Heart right ventricle (tissue), 16 donors: ENCODE measurements at places on chromosomes 12 and 14. TPM values are rescaled to one million over a fixed set of nuclear protein-coding genes. Genes with fewer than 3 reads are reported as not detected.

Gene RNASE3
- total RNA-seq = not detected

Gene PSME2
- total RNA-seq = 62.6 TPM

- H3K27me3 ChIP-seq = no peaks in the 10 kb centered on the region
- no peaks in the 10 kb centered on the region for H3K36me3 ChIP-seq
- H3K4me3 ChIP-seq = no peak overlapping the region
- no peak for DNase-seq
- peaks cover 33% of the 10 kb centered on the region for H3K4me1 ChIP-seq
These were observed 28.4 kb downstream of the HSPB8 start for GRCh38 chr12:119207063-119207560.

DNA sequence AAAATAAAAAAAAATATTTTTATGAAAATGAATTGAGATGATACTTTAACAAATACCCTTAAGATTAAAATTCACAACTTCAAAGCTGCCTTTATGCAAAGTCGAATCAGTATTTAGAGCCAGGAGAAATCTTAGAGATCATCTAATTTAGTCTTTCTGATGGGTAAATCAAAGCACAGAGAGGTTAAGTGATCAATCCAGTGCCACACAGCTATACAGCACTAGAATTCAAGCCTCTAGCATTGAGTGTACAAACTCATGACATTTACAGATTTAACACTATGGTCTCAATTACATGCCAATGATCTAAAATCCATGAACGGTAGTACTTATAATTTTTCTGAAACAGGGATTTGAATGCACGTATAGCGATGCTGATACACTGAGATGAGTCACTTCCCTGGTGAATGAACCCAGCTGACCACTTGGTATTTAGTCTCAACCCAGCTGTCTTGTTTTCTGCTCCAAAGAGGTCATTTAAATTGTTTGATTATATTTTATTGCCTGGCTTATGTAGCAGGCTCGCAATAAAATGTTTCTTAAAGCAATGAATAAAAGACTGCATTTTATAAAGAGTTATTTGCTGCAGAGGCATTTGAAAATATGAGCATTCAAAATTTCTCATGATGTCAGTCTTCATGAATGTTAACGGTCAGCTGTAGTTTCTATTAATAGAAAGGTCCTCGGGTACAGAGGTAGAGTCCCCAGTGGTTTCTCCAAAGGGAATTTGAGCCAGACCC is 152.4 kb upstream of the PRICKLE1 start:
- H3K4me3 ChIP-seq = no peak overlapping the region
- H3K27ac ChIP-seq = peak overlapping the region; percentile 73
- H3K27me3 ChIP-seq = no peaks in the 10 kb centered on the region
- no peaks in the 10 kb centered on the region for H3K36me3 ChIP-seq

- H3K4me3 ChIP-seq = no peak overlapping the region
- DNase-seq = no peak
- H3K27me3 ChIP-seq = no peaks in the 10 kb centered on the region
These were observed 19.6 kb downstream of the LGMN start for GRCh38 chr14:92728759-92729364.

- H3K27ac ChIP-seq = peak overlapping the region; percentile 92
- DNase-seq = peak; percentile 57
- H3K4me3 ChIP-seq = peak overlapping the region; percentile 19
- no peaks in the 10 kb centered on the region for H3K27me3 ChIP-seq
These were observed 25.0 kb downstream of the SH2B3 start for GRCh38 chr12:111430433-111431353.

- DNase-seq = no peak
- H3K4me3 ChIP-seq = no peak overlapping the region
- H3K36me3 ChIP-seq = no peaks in the 10 kb centered on the region
- H3K27ac ChIP-seq = no peak overlapping the region
- H3K4me1 ChIP-seq = no peaks in the 10 kb centered on the region
These were observed 26.6 kb upstream of the CLMN start for GRCh38 chr14:95346266-95346665.

DNA sequence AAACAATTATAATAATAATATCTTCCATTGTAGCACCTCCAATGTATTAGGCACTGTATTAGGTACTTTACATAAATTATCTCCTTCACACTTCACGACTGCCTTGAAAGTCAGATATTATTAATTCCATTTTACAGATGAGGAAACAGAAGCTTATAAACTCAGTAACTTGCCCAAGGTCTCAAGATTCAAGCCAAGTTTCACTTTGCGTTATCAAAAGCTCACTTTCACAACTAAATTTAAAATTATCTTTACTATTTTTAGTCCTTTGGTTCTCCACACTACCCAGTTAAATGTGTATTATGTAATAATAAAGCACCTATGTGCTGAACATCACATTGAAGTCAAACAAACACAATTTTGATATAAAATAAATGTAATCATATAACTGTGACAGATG is 55.8 kb downstream of the NUMB start:
- H3K27me3 ChIP-seq = no peaks in the 10 kb centered on the region
- no peaks in the 10 kb centered on the region for H3K4me1 ChIP-seq
- H3K4me3 ChIP-seq = no peak overlapping the region
- H3K36me3 ChIP-seq = peaks cover 21% of the 10 kb centered on the region
- DNase-seq = no peak

GRCh38 chr14:46432516-46432915 is 219.1 kb downstream of the RPL10L start:
- no peaks in the 10 kb centered on the region for H3K4me1 ChIP-seq
- no peak for DNase-seq
- H3K4me3 ChIP-seq = no peak overlapping the region
- no peak overlapping the region for H3K27ac ChIP-seq

GRCh38 chr12:104637604-104638003 is 180.9 kb downstream of the CHST11 start:
- H3K4me3 ChIP-seq = no peak overlapping the region
- peaks cover 16% of the 10 kb centered on the region for H3K4me1 ChIP-seq
- no peak for DNase-seq
- no peak overlapping the region for H3K27ac ChIP-seq
- no peaks in the 10 kb centered on the region for H3K36me3 ChIP-seq

DNA sequence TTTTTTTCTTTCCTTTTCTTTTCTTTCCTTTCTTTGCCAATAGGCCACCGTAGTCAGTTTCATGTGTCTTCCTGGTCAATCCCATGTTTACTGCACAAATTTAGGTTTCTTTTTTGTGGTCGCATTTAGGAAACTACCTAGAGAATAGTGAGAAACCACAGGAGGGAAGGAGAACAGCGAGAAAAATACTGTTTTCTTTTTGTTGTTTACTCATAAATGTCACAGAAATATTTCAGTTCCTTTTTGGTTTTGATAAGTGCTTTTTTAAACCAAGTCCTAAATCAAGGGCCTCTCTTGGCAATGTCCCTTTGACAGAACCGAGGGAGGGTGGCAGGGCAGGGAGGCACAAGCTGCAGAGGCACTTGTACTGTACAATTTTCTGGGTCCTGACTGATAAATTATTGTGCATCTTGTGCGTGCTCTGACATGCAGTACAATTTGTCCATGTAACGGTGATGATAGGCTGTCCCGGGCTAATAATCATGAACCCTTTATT is 326.1 kb downstream of the CACNA1C start:
- H3K4me3 ChIP-seq = no peak overlapping the region
- no peaks in the 10 kb centered on the region for H3K36me3 ChIP-seq
- DNase-seq = no peak
- H3K27me3 ChIP-seq = no peaks in the 10 kb centered on the region

DNA sequence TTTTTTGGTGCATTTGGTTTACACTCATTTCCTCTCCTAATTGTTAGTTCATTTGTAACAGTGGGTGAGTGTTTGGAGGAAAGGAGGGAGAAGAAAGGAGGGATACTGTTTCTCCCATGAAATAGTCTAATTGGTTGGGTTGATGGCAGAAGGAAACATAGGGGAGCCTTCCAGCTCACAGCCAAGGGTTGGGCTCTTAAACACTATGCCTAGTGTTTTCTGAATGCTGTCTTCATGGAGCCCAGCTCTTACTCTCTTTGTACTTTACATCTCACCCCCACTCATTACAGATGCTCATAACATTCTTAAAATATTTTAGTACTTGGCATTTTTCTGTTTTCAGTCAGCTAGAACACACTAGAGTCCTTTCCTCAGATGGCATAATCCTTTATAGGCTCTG is 38.2 kb downstream of the BAZ2A start:
- no peaks in the 10 kb centered on the region for H3K36me3 ChIP-seq
- DNase-seq = no peak
- peaks cover 20% of the 10 kb centered on the region for H3K4me1 ChIP-seq
- no peak overlapping the region for H3K4me3 ChIP-seq

GRCh38 chr12:61536525-61536924 is 723.7 kb upstream of the USP15 start:
- H3K4me1 ChIP-seq = no peaks in the 10 kb centered on the region
- no peaks in the 10 kb centered on the region for H3K27me3 ChIP-seq
- H3K36me3 ChIP-seq = no peaks in the 10 kb centered on the region
- H3K4me3 ChIP-seq = no peak overlapping the region
- H3K27ac ChIP-seq = no peak overlapping the region
- DNase-seq = no peak

DNA sequence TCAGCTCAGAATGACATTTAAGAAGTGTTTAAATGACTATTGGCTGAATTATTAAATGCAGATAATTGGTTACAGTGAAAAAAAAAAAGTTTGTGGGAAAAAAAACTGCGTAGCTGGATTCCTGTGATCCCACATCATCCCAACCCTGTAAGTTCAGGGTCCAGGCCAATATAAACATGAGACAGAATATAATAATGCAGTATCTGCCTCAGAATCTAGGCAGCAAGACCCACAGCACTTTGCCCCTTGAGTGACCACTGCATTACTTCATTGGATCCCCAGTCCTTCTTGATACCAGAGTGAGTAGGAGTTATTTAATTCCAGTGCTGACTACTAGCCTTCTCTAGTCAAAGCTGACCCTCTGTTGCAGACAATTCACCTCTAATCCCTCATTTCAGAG is 272.6 kb downstream of the CCER1 start:
- no peak for DNase-seq
- no peaks in the 10 kb centered on the region for H3K36me3 ChIP-seq
- H3K27me3 ChIP-seq = no peaks in the 10 kb centered on the region
- peaks cover 7% of the 10 kb centered on the region for H3K4me1 ChIP-seq
- H3K4me3 ChIP-seq = no peak overlapping the region

DNA sequence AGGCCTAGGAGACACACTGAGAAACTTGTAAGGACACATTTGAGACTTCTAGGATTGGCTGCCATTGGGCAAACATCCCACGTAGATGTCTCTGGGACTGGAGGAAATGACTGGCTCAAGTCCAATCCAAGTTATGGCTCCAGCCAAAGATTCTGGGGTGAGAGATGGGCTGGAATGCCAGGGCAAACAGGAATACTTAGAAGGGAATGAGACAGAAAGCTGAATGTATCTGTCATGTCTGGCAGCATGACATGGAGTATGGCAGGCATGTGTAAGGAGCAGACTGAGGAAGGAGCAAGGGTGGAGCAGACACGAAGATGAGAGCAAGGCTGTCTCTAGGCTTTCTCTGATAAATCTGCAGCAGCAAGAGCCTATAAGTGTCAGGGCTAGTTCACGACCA is 209.2 kb downstream of the PHLDA1 start:
- H3K36me3 ChIP-seq = no peaks in the 10 kb centered on the region
- H3K4me1 ChIP-seq = no peaks in the 10 kb centered on the region
- H3K27ac ChIP-seq = no peak overlapping the region
- DNase-seq = no peak

- H3K36me3 ChIP-seq = no peaks in the 10 kb centered on the region
- H3K4me1 ChIP-seq = no peaks in the 10 kb centered on the region
- H3K4me3 ChIP-seq = no peak overlapping the region
- no peaks in the 10 kb centered on the region for H3K27me3 ChIP-seq
These were observed 157.2 kb downstream of the ANO4 start for GRCh38 chr12:100951756-100952155.

- no peaks in the 10 kb centered on the region for H3K27me3 ChIP-seq
- DNase-seq = no peak
These were observed 9.0 kb downstream of the PUS1 start for GRCh38 chr12:131938082-131938481.

GRCh38 chr12:14395074-14395778 is 29.7 kb downstream of the ATF7IP start:
- H3K4me3 ChIP-seq = peak overlapping the region; percentile 5
- H3K27ac ChIP-seq = no peak overlapping the region
- H3K4me1 ChIP-seq = peaks cover 60% of the 10 kb centered on the region

GRCh38 chr12:110619534-110619953 is 5.6 kb downstream of the TCTN1 start:
- no peaks in the 10 kb centered on the region for H3K27me3 ChIP-seq
- H3K4me3 ChIP-seq = no peak overlapping the region
- peaks cover 4% of the 10 kb centered on the region for H3K4me1 ChIP-seq
- H3K27ac ChIP-seq = no peak overlapping the region

DNA sequence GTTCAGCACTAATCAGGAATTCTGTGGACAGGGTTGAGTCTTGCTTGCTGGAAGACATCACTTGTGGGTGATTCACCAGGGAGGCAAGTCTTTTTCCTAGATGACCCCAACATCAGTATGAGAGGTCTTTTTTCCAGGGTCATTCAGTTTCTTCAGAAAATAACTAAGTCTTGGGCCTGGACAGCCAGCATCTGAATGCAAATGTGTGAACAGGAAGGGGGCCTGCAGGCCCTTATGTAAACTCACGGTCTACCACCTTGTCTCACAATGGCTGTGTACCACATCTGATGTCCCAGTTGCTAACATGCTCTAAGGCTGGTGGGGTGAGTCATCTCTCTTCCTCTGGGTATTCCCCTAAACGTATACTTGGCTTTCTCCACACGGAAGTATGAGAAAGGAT is 79.2 kb downstream of the HECTD4 start:
- H3K27ac ChIP-seq = no peak overlapping the region
- no peaks in the 10 kb centered on the region for H3K27me3 ChIP-seq
- H3K4me3 ChIP-seq = no peak overlapping the region
- H3K4me1 ChIP-seq = peaks cover 15% of the 10 kb centered on the region
- no peak for DNase-seq

- no peak overlapping the region for H3K4me3 ChIP-seq
- no peak overlapping the region for H3K27ac ChIP-seq
- DNase-seq = no peak
- H3K27me3 ChIP-seq = no peaks in the 10 kb centered on the region
- H3K4me1 ChIP-seq = peaks cover 54% of the 10 kb centered on the region
- no peaks in the 10 kb centered on the region for H3K36me3 ChIP-seq
These were observed 9.6 kb upstream of the PTPRB start for GRCh38 chr12:70646850-70647249.

GRCh38 chr12:114820796-114821195 is 136.8 kb upstream of the TBX3 start:
- H3K4me3 ChIP-seq = no peak overlapping the region
- no peaks in the 10 kb centered on the region for H3K27me3 ChIP-seq
- DNase-seq = no peak
- H3K4me1 ChIP-seq = no peaks in the 10 kb centered on the region
- no peaks in the 10 kb centered on the region for H3K36me3 ChIP-seq

DNA sequence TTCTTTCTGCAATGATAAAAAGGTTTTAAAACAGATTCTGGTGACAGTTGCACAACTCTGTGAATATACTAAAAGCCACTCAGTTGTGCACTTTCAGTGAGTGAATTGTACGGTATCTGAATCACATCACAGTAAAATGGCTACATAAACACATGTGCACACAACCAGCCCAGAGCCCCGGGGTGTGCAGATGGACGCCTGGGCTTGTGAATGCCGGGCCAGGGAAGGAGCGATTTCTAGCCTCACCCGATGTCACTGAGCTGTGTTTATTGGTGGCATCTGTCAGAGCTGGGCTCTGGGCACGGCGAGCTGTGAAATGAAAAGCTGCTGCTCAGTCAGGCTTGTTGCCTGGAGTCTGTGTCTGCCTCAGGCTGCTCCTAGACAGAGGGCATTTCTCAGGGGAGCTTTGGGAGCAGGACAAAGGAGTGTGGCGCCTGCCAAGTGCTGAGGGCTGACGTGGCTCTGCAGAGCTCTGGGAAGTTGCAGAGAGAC is 25.9 kb downstream of the RHOF start:
- peaks cover 30% of the 10 kb centered on the region for H3K4me1 ChIP-seq
- H3K27me3 ChIP-seq = no peaks in the 10 kb centered on the region
- H3K36me3 ChIP-seq = no peaks in the 10 kb centered on the region
- peak; percentile 73 for DNase-seq
